Stimulated activated CD4-positive, alpha-beta T cell treated with anti-CD3 and anti-CD28 coated beads, Interleukin-15, amount 100 ng/mL, for 24 hours (primary cell): ENCODE measurements at places on chromosomes 4 and X.

GRCh38 chrX:153463031-153463430, 7.3 kb downstream of the HAUS7 start:
- no peak for DNase-seq

DNA sequence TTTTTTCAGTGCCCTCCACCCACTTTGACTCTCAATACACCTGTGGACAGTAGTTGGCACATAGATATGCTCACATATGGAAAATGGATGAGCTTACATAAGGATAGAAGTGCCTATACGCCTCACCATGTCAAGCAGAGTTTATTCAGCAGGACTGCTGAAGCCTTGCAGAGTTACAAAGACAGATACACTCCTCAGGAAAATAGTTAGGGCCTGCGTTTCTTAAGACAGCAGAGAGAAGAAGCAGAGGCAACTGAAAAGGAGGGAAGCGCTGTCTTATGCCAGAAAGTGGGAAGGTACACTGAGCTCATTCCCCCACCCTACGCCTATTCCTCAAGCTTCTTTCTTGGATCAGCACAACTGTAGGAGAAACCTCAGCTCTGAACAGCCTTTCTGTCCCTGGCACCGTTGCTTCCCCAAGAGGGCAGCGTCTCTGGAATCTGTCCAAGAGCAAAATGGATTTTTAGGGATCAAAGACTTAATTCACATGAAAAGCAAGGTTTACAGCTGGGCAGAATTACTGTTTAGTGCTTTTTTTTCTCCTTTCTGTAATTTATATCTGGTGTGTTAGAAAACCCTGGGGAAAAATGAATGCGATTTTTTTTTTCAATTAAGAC, 37.3 kb upstream of the MBTPS2 start:
- DNase-seq = no peak

GRCh38 chr4:165325732-165326512, 1.5 kb upstream of the MSMO1 start:
- DNase-seq = no peak

DNA sequence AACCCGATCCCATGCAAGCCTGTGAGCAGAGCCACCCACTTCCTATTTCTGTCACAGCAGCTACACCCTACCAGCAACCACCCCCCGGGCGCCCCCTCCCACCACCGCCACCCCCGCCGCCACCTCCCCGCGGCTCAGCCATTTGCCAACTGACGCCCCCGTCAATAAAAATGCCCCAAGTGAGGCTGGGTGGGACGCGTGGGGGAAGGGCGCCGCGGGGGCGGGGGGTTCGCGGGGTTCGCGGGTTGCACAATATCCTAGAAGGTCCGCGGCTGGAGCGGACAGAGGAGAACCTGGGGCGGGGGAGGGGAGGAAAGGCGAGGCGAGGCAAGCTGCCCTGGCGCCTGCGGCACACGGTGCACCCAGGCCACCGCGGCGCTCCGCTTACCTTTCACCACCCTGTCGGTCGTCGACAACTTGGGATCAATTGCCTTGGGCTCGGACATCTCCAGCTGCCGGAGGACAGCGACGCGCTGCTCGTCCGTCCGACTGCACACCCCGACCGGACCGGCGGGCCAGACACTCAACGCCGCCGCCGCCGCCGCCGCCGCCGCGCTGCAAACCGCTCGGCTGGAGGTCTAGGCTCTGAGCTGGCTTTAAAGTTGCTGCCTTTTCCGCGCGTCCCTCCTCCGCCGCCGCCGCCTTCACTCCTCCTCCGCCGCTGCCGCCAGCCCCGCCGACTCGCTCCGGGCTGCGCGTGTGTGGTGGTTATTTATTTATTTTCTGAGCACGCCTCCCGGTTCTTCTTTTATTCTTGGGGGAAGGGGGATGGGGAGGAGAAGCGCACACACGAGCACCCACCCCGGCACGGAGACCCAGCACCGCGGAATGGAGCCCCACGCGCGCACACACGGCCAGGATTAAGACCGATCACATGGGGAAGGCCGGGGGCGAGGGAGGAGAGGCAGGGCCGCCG, 717 bp downstream of the PPP3CA start:
- peak; percentile 63 for DNase-seq

DNA sequence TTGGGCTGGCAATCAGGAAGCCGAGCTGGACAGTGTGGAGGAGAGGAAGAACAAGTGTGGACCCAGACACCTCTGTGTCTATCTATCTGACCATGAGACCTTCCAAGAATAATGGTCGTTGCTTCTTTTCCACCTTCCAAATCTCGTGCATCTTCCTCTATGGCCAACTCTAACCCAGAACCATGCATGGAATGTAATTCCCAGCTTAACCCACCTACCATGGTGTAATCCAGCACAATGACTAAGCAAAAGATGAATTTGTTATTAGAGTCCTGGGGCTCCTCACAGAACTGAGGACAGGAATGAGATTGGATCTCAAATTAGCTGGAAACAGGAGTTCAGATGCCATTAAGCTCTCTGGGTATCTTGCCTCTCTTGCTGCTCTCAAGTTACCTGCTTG, 17.4 kb upstream of the TMEM184C start:
- no peak for DNase-seq

GRCh38 chrX:110692866-110693265, 102.8 kb downstream of the CHRDL1 start:
- DNase-seq = no peak

- DNase-seq = peak; percentile 89
Observed at GRCh38 chr4:40283968-40284367, 51.2 kb upstream of the CHRNA9 start.

DNA sequence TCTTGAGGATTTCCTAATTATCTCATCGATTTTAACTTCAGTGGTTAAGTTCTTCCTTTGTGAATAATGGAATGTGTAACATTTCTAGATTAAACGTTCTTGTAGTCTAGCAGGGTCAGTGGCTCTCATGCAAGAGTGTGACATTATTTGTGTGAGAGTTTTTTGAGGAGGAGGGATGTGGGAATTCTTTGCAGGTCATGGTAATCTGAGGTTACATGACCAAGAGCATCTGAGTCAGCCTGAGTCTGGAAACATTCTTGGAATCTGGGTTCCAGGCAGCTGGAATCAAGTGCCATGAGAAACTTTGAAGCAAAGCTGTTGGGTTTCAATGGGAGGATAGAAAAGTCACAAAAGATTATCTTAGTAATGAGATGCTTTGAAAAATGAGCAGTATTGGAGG, 49.5 kb downstream of the GK start:
- DNase-seq = no peak
